Uterus (tissue), 4 donors: ENCODE measurements at places on chromosomes 6 and 20. TPM values are rescaled to one million over a fixed set of nuclear protein-coding genes. Genes with fewer than 3 reads are reported as not detected.

DNA sequence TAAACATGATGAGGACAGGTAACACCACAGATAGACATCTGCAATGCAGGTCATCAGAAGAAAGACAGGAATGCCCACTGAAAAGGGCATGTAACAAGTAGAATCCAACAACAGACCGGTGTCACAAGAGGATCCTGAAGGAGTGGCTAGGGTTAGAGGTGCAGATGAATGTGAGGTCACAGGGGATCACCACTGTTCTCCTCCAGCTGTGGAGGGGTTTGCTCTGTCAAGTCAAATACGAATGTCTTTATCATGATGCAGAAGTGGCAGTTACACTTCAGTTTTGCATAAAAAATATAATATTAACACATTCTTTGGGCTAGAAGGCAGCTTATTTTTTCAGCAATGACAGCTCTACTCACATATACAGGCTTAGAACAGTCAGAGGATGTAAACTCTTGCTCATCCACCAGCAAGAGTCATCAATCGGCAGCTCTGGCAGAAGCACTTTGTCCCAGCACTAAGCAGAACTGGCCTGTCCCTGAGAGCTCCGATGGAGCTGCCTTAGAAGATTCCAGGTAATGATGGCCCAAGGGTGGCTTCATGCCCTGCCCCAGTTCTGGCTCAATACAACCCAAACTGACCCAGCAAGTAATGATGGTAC, 130.4 kb upstream of the TRAF3IP2 start:
- no peak for DNase-seq
- no peak overlapping the region for H3K27ac ChIP-seq
- H3K4me3 ChIP-seq, result no peak overlapping the region
- no peaks in the 10 kb centered on the region for H3K4me1 ChIP-seq
- H3K27me3 ChIP-seq, result no peaks in the 10 kb centered on the region

GRCh38 chr6:15378866-15379265, 133.0 kb downstream of the JARID2 start:
- no peaks in the 10 kb centered on the region for H3K27me3 ChIP-seq
- no peak for DNase-seq
- no peaks in the 10 kb centered on the region for H3K4me1 ChIP-seq
- H3K27ac ChIP-seq, result no peak overlapping the region
- no peaks in the 10 kb centered on the region for H3K36me3 ChIP-seq
- H3K4me3 ChIP-seq, result no peak overlapping the region

- no peaks in the 10 kb centered on the region for H3K4me1 ChIP-seq
- H3K27ac ChIP-seq, result peak within 1 kb of the TSS; percentile 73
- peak; percentile 56 for DNase-seq
- no peaks in the 10 kb centered on the region for H3K27me3 ChIP-seq
Measured at GRCh38 chr6:33620856-33621710, at the start of gene ITPR3. Gene ITPR3, plus strand, starts transcription at chr6:33621322. Its CDS starts 281 bp downstream, at chr6:33621603.

DNA sequence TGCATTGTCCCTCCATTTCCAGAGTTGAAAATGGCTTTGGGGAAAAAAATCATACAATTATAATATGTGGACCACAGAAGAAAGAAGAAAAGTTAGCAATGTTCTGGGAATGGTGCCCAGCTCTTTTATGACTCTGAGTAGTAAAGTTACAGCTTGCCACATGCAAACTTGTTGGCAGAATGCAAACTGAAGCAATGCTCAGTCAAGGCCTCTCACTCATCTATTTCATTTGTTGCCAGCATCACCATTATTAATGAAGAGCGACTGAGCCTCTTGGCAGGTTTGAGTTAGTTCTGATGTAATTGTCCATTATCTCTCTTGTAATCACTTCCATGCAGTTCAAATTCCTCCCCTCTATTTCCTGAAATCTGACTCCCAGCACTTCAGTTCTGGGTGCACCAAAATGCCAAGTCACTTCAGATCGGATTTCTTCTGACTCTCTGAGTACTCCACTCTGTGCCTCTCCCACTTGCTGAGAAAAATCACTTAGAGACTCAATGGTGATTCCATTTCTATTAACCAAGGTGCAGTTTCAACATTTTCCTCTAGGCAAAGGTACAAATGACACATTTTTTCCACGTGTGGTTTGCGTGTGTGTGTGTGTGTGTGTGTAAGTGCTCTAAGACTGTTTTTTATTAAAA, 154.4 kb upstream of the STMND1 start:
- H3K27ac ChIP-seq, result peak overlapping the region; percentile 9
- no peak overlapping the region for H3K4me3 ChIP-seq
- peaks cover 3% of the 10 kb centered on the region for H3K4me1 ChIP-seq
- no peaks in the 10 kb centered on the region for H3K27me3 ChIP-seq

DNA sequence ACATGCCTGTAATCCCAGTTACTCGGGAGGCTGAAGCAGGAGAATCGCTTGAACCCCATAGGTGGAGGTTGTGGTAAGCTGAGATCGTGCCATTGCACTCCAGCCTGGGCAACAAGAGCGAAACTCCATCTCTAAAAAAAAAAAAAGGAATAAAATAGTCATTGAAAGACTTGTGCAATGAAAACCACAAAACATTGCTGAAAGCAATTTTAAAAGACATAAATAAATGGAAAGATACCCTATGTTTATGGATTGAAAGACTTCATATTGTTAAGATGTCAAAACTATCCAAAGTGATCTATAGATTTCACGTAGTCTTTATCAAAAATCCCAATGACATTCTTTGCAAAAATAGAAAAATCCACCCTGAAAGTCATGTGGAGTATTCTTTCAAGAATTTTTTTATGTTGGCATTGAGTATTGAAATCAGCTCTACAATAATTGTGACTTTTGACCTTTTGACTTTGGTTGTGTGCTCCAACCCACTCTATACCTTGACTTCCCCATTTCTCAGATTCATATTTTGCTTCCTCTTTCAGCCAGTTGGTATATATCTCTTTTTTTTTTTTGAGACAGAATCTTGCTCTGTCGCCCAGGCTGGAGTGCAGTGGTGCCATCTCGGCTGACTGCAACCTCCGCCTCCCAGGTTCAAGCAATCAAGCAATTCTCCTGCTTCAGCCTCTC, 45.5 kb upstream of the SLC23A2 start:
- H3K27ac ChIP-seq, result no peak overlapping the region
- no peak overlapping the region for H3K4me3 ChIP-seq
- DNase-seq, result no peak
- H3K36me3 ChIP-seq, result no peaks in the 10 kb centered on the region

- no peaks in the 10 kb centered on the region for H3K36me3 ChIP-seq
- no peak for DNase-seq
- H3K4me1 ChIP-seq, result peaks cover 10% of the 10 kb centered on the region
- peaks cover 23% of the 10 kb centered on the region for H3K27me3 ChIP-seq
Measured at GRCh38 chr6:7728855-7729590, 3.1 kb downstream of the BMP6 start.

DNA sequence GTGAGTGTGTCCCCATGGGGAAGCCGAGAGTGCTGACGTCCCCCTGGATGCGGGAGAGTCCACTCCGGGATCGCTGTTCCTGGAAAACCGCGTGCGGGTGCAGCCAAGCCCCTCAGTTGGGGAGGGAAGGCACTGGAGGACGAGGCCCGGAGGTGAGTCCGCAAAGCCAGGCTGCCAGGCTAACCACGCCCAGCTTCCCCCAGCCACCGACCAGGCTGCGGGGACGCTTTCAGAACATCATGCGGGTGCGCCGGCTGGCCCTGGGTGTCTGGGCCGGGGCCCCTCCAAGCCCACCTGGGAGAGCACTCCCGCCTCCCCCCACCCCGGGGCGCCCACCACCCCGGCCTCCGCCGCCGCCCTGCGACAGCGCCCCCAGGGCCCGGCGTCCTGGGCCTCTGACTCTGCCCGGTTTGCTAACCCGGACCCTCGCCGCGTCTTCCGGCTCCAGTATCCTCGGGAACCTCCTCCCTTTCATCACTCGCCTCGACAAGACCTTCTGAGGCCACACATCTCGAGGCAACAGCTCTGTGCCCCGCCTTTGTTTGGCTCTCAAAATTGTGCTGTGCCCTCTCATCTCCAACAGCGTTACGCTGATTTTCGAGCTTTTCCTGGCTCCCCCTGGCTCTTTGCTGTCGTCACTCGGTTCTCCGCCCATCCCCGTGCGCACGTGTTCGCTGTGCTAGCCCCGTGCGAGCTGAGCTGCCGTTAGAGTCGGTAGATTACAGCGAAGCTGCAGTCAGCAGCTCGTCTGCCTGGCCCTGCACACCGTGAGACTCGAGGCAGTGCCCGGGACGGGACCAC, 47.1 kb upstream of the ENTPD6 start:
- H3K4me3 ChIP-seq, result peak overlapping the region; percentile 2
- H3K27me3 ChIP-seq, result no peaks in the 10 kb centered on the region
- H3K27ac ChIP-seq, result no peak overlapping the region
- no peaks in the 10 kb centered on the region for H3K36me3 ChIP-seq
- DNase-seq, result peak; percentile 47
- H3K4me1 ChIP-seq, result no peaks in the 10 kb centered on the region

DNA sequence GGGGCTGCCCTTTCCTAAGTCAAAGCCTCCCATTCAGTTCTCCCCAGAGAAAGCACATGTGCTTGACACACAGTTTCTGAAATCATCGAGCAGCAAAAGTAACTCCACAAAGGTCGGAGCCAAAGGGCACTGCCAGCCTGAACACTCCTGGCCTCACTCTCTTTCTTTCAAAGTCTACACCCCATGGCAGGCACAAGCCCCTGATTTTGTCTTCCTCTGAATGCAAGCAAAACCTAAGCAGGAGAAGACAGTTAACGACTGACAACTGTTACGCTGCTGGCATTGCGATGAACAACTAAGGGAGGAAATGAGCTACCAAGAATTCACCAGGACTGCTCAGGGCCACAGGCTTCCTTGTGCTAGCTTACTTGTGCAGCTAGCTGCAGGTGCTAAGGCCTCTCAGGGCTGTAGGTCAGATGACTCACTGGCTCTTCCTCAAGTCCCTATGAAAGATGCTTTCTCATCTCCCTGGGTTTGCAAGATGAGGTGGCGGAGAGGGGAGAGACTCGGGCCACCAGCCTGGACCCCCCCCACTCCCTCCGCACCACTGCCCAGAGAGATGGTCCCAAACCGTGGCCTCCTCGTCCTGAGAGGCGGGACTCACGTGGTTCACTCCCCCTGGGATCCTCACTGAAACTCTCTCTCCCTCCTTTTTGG, 208.2 kb downstream of the DLL1 start:
- no peak overlapping the region for H3K4me3 ChIP-seq
- DNase-seq, result no peak
- no peaks in the 10 kb centered on the region for H3K27me3 ChIP-seq
- H3K36me3 ChIP-seq, result no peaks in the 10 kb centered on the region
- H3K4me1 ChIP-seq, result no peaks in the 10 kb centered on the region

RSPH4A gene
- total RNA-seq, result 2.8 TPM

ADAM33 gene
- total RNA-seq, result 171 TPM

CLPSL1 gene
- total RNA-seq, result not detected

NELFCD gene
- total RNA-seq, result 66.6 TPM

C2 gene
- total RNA-seq, result 4.7 TPM

ADGB gene
- total RNA-seq, result 7.7 TPM
